ENCODE measurements at places on chromosomes 3 and 15. TPM values are rescaled to one million over a fixed set of nuclear protein-coding genes. Genes with fewer than 3 reads are reported as not detected.

DNA sequence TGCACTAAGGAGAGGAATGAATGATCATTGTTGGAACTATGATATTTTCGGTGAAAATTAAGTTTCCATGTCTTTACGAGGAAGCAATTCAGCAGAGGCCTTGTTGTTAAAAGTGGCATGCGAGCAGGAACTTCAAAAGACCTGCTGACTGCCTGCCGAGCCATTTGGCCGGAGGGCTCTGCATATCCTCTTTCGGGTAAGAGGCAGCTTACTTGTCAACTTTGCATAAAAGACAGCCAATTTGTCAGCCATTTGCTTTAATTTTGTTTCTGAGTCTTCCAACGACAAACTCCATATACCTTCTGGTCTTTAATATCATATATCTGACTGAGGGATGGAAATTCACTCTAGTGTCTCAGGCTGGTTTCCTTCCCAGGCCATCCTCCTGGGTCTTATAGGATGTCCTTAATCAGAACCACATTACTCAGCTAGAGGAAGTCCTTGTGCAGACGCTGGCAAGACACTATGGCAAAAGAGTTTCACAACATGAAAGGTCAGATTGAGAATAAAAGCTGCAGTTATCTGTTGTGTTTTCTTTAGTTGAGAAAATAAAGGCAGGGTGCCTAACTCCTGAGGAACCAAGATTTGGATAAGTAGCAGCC, 128.7 kb upstream of the WNT5A start:
- no peak overlapping the region for H3K4me3 ChIP-seq
- H3K36me3 ChIP-seq = no peaks in the 10 kb centered on the region
- H3K27ac ChIP-seq = no peak overlapping the region
- DNase-seq = no peak
- H3K27me3 ChIP-seq = no peaks in the 10 kb centered on the region

GRCh38 chr3:106570426-106570825, 701.6 kb upstream of the CBLB start:
- H3K4me3 ChIP-seq = no peak overlapping the region
- no peak for DNase-seq
- no peaks in the 10 kb centered on the region for H3K27me3 ChIP-seq
- H3K4me1 ChIP-seq = no peaks in the 10 kb centered on the region
- no peak overlapping the region for H3K27ac ChIP-seq
- H3K36me3 ChIP-seq = no peaks in the 10 kb centered on the region

DNA sequence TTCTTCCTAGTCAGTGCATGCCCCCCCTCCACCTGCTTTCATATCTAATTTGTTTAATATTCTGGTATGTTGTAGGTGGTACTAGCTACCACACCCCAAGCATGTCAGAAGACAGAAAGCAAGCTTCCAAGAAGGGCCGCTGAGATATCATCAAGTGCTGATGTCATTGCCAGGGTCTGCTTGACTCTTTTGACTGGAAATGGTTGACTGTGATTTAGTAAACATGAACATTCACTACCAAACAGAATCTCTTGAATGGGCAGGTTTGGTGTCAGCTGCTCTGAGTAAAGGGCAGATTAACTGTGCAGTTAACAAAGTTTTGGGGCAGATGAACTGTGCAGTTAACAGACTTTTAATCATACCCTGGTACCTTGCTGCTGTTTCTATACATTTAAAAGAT, 244.2 kb upstream of the SATB1 start:
- H3K4me1 ChIP-seq = no peaks in the 10 kb centered on the region
- H3K27ac ChIP-seq = no peak overlapping the region
- no peak overlapping the region for H3K4me3 ChIP-seq
- no peak for DNase-seq
- no peaks in the 10 kb centered on the region for H3K36me3 ChIP-seq

- H3K27me3 ChIP-seq = no peaks in the 10 kb centered on the region
- DNase-seq = no peak
- H3K4me3 ChIP-seq = no peak overlapping the region
- peaks cover 2% of the 10 kb centered on the region for H3K4me1 ChIP-seq
- H3K27ac ChIP-seq = no peak overlapping the region
These were observed 14.7 kb downstream of the FAM107A start for GRCh38 chr3:58562498-58562897.

GRCh38 chr15:61830536-61831330, 229.5 kb downstream of the VPS13C start:
- H3K27me3 ChIP-seq = no peaks in the 10 kb centered on the region
- no peak overlapping the region for H3K4me3 ChIP-seq
- no peaks in the 10 kb centered on the region for H3K36me3 ChIP-seq
- no peaks in the 10 kb centered on the region for H3K4me1 ChIP-seq
- DNase-seq = no peak
- H3K27ac ChIP-seq = no peak overlapping the region

DNA sequence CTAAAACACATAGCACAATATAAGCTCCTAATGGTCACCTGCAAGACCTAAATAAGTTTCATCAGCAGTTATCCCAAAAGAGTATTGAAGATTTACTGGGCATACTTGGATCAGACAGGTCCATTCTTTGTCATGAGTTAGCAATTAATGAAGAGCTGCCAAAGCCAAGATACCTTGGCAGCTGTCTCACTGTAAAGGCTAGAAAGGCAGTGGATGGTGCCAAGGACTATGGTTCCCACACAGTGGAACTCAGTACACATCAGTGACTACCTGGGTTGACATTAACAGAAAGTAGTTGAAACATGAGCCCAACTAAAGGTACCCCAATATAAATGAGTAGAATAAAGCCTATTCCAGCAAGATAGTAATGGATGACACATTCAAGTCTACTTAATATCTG, 41.1 kb upstream of the TMCO5A start:
- no peak for DNase-seq
- H3K4me3 ChIP-seq = no peak overlapping the region
- no peaks in the 10 kb centered on the region for H3K4me1 ChIP-seq
- H3K27me3 ChIP-seq = no peaks in the 10 kb centered on the region
- H3K36me3 ChIP-seq = no peaks in the 10 kb centered on the region

Gene MUSTN1
- 9.8 TPM for total RNA-seq

Gene ABHD17C
- 5.5 TPM for total RNA-seq

Gene C3orf70
- 7.2 TPM for total RNA-seq

Data from ovary (tissue), 10 donors.